CD4-positive, alpha-beta T cell treated with Interleukin-2 at 100 ng/mL for 4 hours (primary cell): ENCODE measurements at places on chromosomes 7 and 10.

DNA sequence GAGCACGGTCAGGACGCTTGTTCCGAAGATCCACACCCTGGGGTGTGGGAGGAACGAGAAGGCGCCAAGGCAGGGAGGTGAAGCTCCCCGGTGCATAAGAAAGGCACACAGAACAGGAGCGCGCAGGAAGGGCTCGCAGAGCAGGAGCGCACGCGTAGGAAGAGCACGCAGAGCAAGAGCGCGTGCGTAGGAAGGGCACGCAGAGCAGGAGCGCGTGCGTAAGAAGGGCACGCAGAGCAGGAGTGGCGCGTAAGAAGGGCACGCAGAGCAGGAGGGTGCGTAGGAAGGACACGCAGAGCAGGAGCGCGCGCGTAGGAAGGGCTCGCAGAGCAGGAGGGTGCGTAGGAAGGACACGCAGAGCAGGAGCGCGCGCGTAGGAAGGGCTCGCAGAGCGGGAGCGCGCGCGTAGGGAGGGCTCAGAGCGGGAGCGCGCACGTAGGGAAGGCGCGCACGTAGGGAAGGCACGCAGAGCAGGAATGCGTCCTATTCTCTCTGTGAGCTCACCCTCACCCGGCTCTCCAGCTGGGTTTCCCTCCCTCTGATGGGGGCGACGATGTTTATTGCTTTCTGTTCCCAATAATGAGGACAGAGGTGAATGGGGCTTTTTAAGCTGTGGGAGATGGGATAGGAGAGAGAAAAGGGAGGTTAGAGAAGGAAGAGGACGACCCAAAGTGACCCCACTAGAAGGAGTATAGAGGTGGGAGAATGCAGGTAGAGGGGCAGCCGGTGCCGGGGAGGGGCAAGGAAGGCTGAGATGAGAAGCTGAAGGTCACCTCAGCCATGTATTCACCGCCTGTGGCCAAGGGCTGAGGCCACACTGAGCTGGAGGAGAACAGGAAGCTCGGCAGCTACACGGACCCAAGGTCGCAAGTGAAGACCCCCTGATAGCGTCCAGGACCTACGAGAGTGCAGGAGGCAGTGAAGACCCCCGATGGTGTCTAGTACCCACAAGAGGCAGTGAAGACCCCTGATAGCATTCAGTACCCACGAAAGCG, 423.2 kb downstream of the PTPRN2 start:
- no peak for DNase-seq

GRCh38 chr7:25356534-25357151, 128.4 kb upstream of the NPVF start:
- DNase-seq, result no peak

DNA sequence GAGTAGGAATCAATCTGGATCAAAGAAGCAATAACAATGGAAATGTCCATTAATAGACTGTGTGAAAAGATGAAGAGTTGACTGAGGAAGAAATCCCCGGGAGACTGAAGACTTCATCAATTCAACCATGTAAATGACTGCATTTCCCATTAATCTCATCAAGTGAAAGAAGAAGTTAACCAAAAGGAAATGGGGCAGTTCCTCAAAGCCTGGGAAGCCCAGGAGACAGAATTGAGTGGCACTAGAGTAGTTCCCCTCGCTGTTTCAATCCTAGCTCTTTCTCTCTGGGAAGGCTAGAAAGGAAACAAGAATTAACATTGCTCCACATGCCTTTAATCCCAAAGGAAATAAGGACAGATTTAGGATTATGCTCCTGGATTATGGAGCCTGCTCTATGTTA, 4.8 kb upstream of the OR6V1 start:
- DNase-seq, result no peak

DNA sequence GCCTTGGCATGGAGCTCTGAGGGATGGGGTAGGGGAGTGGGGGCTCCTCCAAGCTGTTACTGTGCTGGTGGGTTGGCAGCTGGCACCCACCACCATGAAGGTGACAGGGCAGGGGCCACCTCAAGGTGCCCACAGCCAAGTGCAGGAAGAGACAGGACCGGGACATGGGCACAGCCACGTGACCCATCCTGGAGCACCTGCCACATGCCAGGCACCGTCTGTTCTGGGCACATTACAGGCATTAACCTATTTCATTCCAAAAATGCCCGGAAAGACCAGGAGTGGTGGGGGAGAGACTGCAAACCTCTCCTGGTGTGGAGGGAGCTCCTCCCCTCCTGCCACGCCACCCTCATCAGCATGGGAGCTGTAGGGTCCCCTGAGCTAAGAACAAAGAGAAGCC, 56.7 kb downstream of the CAMK2B start:
- DNase-seq, result no peak

GRCh38 chr7:108268200-108268820, 138.1 kb upstream of the LAMB4 start:
- DNase-seq, result no peak

DNA sequence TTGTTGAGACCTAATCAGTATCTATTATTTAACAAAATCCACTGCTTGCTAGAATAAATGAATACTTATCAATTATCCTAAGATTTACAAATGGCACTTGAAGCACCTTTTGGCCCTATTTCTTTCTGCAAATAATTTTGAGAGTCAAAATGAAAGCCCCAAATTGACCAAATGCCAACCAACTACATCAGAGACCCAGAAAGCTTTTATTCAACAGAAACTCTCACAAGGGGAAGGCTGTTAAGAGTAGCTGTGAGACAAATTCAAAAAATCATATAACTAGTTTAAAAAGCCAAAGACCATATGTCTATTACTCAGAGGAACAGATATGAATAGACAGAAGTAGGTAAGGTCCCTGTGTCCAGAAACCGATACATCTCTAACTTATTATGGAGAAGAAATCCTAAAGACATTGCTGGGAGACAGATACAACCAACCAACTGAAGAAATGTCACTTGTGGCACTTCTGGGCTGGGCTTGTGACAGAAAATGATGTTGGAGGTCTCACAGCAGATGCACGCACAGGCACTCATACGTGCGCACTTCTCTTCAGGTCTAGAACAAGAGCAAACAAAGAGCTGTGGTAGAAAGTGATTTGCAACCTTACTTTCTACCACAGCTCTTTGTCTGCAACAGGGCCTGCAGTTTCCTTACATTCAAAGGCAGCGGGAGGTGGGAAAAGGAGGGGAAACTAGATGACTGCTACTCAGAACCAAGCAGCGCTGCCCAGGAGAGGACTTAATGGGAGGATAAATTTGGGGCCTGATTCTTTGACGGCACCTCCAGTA, 58.6 kb upstream of the KCNIP2 start:
- DNase-seq, result no peak

DNA sequence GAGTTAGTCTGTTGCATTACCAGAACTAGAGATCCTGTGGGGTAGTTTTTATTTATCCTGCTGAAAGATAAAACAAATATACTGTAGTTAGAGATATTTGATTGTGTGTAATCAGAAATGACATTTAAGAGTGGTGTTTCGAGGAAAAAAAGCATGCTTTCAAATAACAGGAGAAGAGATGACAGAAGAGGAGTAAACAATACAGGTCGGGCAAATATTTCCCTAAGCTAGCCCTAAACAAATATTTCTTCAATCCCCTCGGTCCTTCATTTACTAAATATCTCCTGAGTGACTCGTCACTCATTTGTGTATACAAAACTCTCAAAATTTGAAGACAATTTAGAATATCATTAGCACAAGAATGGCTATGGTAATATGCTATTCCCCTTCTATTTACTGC, 219.7 kb upstream of the FERD3L start:
- DNase-seq, result no peak
